T-helper 2 cell treated with Interferon-gamma antibody and Interleukin-4, amounts not matched to agents 100 ng/mL and 5 ng/mL, for 36 hours (primary cell): ENCODE measurements at places on chromosomes 3 and 15. TPM values are rescaled to one million over a fixed set of nuclear protein-coding genes. Genes with fewer than 3 reads are reported as not detected.

PTPRG gene
- total RNA-seq: 0.30 and 0.84 TPM in 2 replicates

GCNT3 gene
- not detected in 2 replicates for total RNA-seq

GABRB3 gene
- not detected in 2 replicates for total RNA-seq

DNAJC17 gene
- 41.5 and 43.2 TPM in 2 replicates for total RNA-seq

FGF12 gene
- not detected in 2 replicates for total RNA-seq

MOBP gene
- total RNA-seq: 0.05 TPM in 1 of 2 replicates, not detected in the other

NEDD4 gene
- total RNA-seq: 8.2 and 8.7 TPM in 2 replicates

SEMA3G gene
- 0.16 and 0.23 TPM in 2 replicates for total RNA-seq

CASR gene
- total RNA-seq: 0.02 TPM in 1 of 2 replicates, not detected in the other

TM4SF18 gene
- not detected in 2 replicates for total RNA-seq

SAMMSON gene
- total RNA-seq: not detected in 2 replicates

PRKCD gene
- 19.5 and 19.6 TPM in 2 replicates for total RNA-seq

NEO1 gene
- 4.5 and 6.1 TPM in 2 replicates for total RNA-seq

ADAMTSL3 gene
- 0.07 TPM in 1 of 2 replicates, not detected in the other for total RNA-seq

TTLL13 gene
- total RNA-seq: 0.34 and 1.1 TPM in 2 replicates

DPP8 gene
- 41.3 and 42.0 TPM in 2 replicates for total RNA-seq

A4GNT gene
- total RNA-seq: not detected in 2 replicates

IGF2BP2 gene
- total RNA-seq: 0.07 TPM in 1 of 2 replicates, not detected in the other

KCTD6 gene
- total RNA-seq: 8.7 and 10.7 TPM in 2 replicates

GOLGA8N gene
- total RNA-seq: 23.0 and 26.7 TPM in 2 replicates

GADL1 gene
- not detected in 2 replicates for total RNA-seq

PATL2 gene
- 20.8 and 22.5 TPM in 2 replicates for total RNA-seq

ZDHHC3 gene
- total RNA-seq: 51.8 and 52.6 TPM in 2 replicates

MESP2 gene
- total RNA-seq: not detected in 2 replicates

HEXA gene
- total RNA-seq: 76.8 and 83.1 TPM in 2 replicates

TSEN2 gene
- 13.9 and 14.0 TPM in 2 replicates for total RNA-seq

PARP3 gene
- total RNA-seq: 11.8 and 14.0 TPM in 2 replicates

SNURF gene
- total RNA-seq: 7.0 and 12.6 TPM in 2 replicates

SMCO1 gene
- not detected in 2 replicates for total RNA-seq

GPR149 gene
- total RNA-seq: not detected in 2 replicates

VIPR1 gene
- 3.4 and 3.8 TPM in 2 replicates for total RNA-seq

PLSCR4 gene
- total RNA-seq: not detected in 2 replicates

ESYT3 gene
- total RNA-seq: 0.61 and 1.2 TPM in 2 replicates

IQCH gene
- 0.93 and 1.1 TPM in 2 replicates for total RNA-seq

DUOXA2 gene
- total RNA-seq: not detected in 2 replicates

FAM227B gene
- 3.2 and 3.3 TPM in 2 replicates for total RNA-seq

GNL3 gene
- total RNA-seq: 118 and 121 TPM in 2 replicates

SPESP1 gene
- total RNA-seq: 0.64 and 1.0 TPM in 2 replicates

SEMA6D gene
- not detected in 2 replicates for total RNA-seq

PAK6 gene
- total RNA-seq: 0.43 and 0.64 TPM in 2 replicates

SSUH2 gene
- 0.27 and 0.43 TPM in 2 replicates for total RNA-seq

HYPK gene
- total RNA-seq: 15.4 and 18.4 TPM in 2 replicates

ISL2 gene
- total RNA-seq: 0.59 and 1.1 TPM in 2 replicates

TM4SF1 gene
- not detected in 2 replicates for total RNA-seq

DAPK2 gene
- total RNA-seq: 3.3 and 3.9 TPM in 2 replicates
